NCI-H1930 (cell line): ENCODE measurements at places on chromosomes 7 and 10.

GRCh38 chr7:69962186-69963065 lies 364.2 kb downstream of the AUTS2 start:
- no peak for DNase-seq

- DNase-seq: no peak
Observed at GRCh38 chr10:56383806-56384205, 22.7 kb upstream of the ZWINT start.

DNA sequence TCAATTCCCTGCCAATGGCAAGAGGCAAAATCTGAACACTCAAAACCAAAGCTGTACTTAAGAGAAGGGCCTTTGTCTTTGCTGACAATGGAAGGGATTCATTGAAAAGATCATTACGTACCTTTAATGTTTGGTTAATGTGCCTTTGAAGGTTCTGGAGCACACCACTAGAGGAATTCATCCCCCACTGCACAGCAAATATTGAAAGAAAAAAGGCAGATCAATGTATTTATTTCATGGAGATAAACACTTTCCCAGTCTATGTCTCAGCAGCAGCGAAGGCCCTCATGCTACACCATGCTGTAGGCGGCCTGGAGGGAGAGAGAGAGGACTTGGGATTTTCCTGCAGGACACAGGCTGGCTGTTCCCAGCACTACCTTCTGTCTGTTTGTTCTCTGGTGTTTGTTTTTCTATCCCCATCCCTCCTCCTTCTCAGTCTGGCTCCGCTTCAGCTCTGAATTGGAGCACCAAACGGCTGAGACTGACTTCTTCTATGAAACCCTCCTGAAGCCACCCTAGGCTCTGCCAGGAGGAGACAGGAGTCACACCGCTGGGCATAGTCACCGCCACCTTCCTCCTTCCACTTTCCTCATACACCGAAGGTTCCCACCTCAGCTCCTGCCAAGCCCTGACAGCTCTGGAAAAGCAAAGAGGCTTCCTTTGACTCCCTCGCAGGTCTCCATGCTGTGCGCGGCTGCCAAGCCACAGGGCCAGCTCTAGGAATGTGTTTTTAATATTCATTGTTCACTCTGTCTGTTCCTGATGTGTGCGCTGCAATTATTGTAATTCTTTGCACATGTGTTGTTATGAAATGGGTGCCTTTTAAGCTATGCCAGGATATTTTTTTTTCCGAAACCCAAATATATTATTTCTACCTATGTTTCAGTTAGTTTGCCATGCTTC lies 301.5 kb downstream of the FZD1 start:
- DNase-seq: no peak

DNA sequence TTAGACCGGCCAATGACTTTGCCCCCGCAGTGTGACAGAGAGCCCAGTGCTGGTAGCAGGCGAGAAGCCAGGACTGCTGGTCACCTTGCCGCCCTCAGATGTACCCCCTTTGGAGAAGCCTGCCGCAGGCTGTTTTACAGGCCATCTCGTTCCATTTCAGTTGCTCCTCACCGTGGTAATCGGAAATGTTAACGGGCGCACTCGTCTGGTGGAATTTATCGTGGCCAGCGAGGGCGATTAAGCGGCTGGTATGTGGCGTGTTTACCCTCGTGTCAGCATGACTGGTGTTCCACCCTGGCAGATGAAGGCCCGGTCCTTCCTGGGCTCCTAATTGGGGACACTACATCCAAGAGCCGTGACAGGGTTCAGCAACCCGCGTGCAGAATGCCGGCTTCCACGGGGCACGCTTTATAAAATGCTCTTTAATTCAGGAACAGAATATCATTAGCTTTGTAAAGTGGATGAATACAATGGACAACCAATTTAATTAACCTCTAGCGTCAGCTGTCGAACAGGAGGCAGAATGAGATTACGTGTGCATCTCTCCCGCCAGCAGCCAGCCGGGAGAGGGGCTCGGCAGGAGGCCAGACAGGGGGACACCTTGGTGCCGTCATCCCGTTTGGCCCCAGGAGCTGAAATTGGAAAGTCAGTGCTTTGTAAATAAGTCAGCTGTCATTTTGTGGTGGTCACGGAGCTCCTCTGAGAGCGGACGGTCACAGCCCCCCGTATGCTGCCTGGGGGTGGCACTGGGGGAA lies 108.3 kb downstream of the NKX6-2 start:
- DNase-seq: no peak

DNA sequence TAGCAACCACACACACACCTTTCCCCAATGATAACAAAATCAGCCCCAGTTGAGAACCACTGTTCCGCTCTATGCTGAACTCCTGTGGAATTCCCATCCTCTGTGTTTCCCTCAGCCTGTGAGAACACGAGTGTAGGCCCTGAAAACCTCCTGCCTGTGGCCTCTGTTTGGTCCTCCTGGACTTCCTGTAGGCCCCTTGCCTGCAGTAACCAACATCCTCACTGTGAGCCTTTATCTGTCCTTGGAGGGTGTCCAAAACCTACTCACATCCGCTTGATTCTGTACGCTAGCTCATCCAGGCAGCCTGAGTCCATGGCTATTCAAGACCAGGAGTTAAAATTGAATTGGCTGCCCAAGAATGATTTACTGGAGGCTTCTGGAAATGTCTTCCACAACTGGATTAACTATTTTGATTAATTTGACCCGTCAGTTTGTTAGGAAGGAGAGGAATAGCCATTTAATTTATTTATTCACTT lies 149.8 kb downstream of the AKR1D1 start:
- no peak for DNase-seq

DNA sequence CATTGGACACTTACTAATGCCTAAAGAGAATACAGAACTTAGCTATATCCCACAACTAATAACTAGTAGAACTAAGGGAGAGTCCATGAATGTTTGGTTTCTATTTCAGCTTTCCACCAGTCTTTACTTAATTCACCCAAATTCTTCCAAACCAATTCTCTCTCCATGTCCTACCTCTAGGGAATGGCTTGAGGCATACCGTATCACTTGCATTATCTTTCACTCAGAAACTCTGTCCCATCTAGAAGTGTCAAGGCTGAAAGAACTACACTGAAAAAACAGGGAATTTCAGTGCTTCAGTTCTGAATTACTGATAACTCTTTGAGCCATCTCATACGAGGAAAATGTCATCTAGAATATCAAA lies 758 bp downstream of the TMEM168 start:
- no peak for DNase-seq

GRCh38 chr10:79482741-79483140 lies 29.6 kb upstream of the EIF5AL1 start:
- DNase-seq: no peak

- DNase-seq: no peak
Observed at GRCh38 chr7:78562191-78562590, 763.6 kb downstream of the PHTF2 start.

DNA sequence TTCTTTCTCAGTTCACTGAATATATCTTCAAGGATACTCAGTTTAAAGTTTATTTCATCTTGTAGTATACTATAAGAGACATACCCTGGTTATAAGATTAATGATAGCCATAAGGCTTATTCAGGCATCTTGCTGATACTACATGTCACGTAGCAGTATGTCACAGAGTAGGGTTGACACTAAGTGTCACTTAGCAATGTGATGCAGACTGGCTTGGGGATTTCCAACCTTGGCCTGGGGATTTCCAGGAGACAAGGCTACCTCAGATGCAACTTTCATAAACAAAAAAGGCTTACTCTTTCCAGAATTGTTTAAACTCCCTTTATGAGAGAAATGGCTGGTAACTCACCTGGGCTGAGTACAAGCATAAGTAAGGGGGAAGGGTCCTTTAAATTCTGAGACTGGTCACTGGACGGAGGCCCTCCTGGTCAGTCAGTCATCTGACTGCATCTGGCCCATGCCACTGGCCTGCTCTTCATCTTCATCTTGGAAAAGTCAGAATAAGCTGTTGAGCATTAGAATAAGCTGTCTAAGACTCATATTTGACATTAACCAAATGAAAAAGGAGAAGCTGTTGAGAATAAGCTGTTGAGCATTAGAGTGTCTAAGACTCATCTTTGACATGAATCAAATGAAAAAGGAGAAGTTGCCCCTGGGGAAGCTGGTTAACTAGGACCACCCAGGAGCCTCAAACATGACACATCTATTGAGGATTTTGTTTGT lies 9.5 kb downstream of the SLC13A1 start:
- DNase-seq: no peak

GRCh38 chr7:92226981-92227380 lies 18.7 kb downstream of the KRIT1 start:
- no peak for DNase-seq

- DNase-seq: no peak
Observed at GRCh38 chr7:144489504-144489903, 86.0 kb upstream of the NOBOX start.

GRCh38 chr10:101529207-101529606 lies 58.9 kb downstream of the POLL start:
- DNase-seq: no peak

GRCh38 chr10:43202224-43202656 lies 64.0 kb downstream of the CSGALNACT2 start:
- no peak for DNase-seq

GRCh38 chr10:23439961-23440889 lies 1.4 kb downstream of the OTUD1 start:
- no peak for DNase-seq

DNA sequence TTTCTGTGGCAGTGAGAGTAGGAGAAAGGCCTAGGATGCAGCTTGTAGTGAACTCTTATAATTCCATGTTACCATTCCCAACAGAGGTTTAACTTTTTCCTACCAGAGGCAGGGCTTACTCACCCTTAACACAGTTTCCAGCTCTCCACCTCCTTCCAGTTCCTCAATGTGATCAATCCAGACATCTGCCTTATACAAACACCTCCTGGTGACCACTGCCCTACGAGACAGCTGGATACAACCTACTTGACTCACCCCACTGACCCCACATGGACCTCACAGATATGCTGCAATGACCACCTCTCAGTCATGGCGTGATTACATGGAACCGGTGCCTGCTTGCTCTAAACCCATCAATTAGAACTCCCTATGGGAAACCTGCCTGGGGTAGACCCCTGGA lies 326.5 kb downstream of the TNS3 start:
- DNase-seq: no peak

- no peak for DNase-seq
Observed at GRCh38 chr10:70785190-70785589, at the start of gene TBATA. Gene TBATA, minus strand, starts transcription at chr10:70785377. Its CDS starts 1,998 bp downstream, at chr10:70783379.

GRCh38 chr7:155930061-155930460 lies 117.8 kb upstream of the SHH start:
- DNase-seq: no peak

DNA sequence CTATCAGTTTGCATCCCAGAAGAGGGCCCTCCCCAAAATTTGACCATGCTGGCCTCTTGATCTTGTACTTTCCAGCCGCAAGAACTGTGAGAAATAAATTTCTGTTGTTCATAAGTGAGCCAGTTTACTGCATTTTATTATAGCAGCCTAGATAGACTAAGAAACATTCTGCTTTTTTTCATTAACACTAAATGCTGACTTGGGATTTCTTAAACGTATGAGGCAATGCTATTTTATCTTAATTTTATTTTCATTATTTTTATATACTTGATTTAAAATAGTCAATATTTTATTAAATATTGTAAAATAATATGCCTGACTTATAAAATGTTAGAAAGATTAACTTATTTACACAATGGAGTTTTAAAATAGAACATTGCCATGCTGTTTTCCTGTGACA lies 341.8 kb upstream of the CNTNAP2 start:
- no peak for DNase-seq

DNA sequence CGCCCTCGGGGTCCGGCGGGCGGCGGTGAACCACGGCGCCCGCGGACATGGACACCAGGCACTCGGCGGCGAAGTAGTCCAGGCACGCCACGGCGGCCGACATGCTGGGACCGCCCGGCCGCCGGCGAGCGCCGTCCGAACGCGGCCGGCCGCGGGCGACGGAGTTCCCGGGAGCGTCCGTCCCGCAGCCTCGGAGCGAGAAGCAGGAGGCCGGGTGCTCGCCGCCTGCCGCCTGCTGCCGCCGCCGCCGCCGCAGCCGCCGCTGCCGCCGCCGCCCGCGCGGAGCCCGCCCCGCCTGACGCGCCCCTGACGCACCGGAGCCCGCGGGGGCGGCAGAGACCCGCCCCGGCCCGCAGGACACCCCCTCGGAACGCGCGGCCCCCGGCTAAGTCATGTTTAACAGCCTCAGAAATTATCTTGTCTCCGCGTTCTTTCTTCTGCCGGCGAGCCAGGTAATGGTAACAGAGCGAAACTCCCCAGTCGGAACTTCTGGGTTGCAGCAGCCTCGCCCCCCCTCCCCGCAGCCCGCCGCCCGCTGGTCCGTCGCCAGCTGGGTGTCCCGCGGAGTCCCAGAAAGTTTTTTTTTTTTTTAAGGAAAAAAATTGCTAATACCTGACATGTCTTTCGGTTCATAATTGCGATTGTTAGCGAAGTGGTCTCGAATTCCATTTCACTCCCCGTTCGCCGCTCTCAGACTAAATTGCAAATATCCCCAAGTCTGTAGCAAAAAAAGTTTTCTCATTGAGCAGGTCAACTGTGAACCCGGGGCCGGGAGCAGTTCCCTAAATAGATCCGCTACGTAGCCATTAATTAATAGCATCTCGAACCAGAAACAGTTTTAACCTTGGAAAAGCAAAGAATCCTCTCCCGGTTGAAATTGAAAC lies at the start of gene KLF14:
Gene KLF14 (minus strand): TSS at position 277 of the 884 bp plus-strand sequence. CDS start 174 bp downstream, at position 103.
- peak; percentile 53 for DNase-seq

GRCh38 chr7:116138202-116138801 lies 72.0 kb upstream of the TES start:
- DNase-seq: peak; percentile 18

GRCh38 chr7:139427788-139428187 lies 55.7 kb downstream of the KLRG2 start:
- no peak for DNase-seq

DNA sequence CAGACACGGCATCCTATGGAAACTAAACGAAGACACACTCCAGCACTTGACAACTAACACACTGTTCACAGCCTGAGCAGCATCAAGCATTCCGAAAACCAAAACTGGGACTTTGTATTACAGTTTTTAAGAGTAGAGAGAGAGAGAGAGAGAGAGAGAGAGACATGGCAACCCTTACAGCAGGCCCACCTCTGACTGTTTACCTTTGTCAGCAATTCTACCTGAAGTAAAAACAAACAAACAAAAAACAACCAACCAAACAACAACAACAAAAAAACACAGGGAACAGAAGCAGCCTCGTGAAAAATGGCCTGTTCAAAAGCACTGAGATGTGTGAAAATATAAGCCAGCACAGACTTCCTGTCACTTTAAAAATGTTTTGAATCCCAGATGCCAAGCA lies 118.0 kb downstream of the SPAG6 start:
- DNase-seq: no peak
